Ovary (tissue), 10 donors: ENCODE measurements at places on chromosomes 3 and 15. TPM values are rescaled to one million over a fixed set of nuclear protein-coding genes. Genes with fewer than 3 reads are reported as not detected.

- DNase-seq: no peak
These were observed 9.1 kb downstream of the RBM15B start for GRCh38 chr3:51400166-51400565.

The MANF gene
- polyA plus RNA-seq: 105 TPM

- no peak for DNase-seq
These were observed 2.6 kb upstream of the VPS39 start for GRCh38 chr15:42210696-42211095.

- no peak for DNase-seq
These were observed 34.4 kb downstream of the RARB start for GRCh38 chr3:25462495-25462894.

The MORC1 gene
- polyA plus RNA-seq: 0.05 TPM
